Fibroblast of skin of scalp (primary cell): ENCODE measurements at places on chromosomes 7 and 10.

DNA sequence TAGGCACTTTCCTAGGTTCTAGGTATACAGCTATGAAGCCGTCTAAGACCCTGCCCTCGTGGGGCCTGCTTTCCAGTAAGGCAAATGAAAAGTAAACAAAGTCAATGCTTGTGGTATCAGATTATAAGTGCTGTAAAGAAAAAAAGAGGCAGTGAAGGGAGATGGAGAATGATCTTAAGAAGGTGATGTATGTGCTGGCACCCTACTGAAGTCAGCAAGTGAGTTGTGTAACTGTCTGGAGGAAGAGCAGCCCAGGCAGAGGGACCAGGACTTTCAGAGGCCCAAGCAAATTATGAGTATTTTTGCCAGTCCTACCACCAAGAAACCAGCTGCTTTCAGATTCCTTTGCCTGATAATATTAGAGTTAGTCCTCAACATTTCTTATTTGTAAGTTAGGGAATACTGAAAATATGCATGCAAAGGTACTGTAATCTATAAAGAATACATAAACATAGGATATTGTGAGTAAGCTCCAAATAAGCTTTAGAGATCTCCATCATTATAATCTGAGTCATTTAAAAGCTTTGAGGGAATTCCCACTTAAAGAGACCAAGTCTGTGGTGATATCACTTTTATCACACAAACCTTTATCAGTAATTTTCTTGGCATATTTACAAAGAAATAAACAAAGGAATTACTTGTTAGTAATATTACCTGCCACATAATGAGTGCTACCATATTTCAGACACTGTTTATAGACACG is 329.2 kb upstream of the LRGUK start:
- DNase-seq: no peak

GRCh38 chr10:92420546-92421275 is 129.7 kb downstream of the MARCHF5 start:
- DNase-seq: no peak

- DNase-seq: peak; percentile 30
These were observed 7.8 kb upstream of the ZNF485 start for GRCh38 chr10:43598446-43598845.

GRCh38 chr10:62583876-62584615 is 209.9 kb downstream of the ZNF365 start:
- DNase-seq: peak; percentile 98

- no peak for DNase-seq
These were observed 75.1 kb upstream of the SP4 start for GRCh38 chr7:21352540-21353387.

DNA sequence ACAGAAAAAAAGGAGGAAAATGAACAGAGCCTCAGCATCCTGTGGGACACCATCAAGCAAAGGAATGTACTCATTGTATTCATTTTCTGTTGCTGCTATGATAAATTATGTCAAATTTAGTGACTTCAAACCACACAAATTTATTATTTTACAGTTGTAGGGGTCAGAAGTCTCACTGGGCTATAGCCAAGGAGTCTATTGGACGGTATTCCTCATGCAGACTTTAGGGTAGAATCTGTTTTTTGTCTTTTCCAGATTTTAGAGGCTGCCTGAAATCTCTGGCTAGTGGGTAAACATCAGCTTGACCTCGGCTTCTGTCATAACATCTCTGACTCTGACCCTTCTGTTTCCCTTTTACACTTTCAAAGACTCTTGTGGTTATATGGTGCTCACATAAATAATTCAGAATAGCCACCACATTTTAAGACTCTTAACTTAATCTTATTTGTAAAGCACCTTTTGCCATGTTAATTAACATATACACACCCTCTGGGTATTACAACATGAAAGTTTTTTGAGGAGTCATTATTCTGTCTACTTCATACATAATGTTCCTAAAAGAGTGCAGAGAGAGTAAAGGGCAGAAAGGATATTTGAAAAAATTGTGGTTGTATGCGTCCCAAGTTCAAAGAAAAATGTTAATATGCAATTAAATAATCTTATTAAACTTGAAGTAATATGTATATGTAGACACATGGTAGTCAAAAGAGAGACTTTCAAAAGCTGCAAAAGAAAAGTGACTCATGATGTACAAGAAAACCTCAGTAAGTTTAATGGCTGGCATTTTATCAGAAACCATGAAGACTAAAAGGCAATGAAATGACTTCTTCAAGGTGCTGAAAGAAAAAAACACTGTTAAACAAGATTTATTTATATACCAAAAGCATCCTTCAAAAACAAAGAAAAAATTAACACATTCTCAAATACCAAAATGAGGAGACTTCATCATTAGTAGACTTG is 70.8 kb upstream of the MEOX2 start:
- DNase-seq: peak; percentile 42

DNA sequence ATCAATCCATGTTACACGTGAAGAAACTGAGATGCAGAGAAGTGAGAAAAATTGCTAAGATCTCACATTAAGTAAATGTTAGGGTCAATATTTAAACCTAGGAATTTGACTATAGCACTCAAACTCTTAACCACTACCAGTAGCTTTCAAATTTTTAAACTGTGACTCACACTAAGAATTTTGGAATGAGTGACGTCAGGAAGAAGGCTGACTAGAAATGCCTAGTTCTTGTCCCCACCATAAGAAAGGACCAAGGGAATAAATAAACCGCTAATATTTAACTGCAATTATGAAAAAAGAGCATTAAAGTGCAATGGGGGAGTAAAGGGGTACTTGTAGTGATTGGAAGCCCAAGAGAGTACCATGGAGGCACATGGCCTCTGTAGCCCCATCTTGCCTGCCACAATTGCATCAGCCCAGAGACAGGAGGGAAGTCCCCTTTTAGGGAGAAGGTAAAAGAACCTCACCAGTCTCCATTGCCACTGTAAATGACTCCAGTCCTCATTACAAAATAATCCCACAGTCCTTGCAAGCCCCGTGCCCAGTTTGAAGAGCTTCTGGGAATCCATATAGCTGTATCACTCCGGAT is 3.5 kb upstream of the AKR1B1 start:
- DNase-seq: peak; percentile 89

DNA sequence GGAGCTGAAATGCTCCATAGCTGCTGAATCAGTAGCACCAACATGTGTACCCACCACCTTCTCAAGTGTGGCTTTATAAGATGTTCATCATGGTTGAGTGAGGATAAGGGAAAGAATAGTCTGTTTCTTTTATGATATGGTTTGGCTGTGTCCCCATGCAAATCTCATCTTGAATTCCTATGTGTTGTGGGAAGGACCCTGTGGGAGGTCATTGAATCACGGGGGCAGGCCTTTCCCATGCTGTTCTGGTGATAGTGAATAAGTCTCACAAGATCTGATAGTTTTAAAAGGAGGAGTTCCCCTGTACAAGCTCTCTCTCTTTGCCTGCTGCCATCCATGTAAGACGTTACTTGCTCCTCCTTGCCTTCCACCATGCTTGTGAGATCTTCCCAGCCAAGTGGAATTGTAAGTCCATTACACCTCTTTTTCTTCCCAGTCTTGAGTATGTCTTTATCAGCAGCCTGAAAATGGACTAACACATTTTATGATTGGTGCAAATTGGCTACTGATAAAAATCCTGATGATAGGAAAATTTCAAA is 799.9 kb downstream of the TNS3 start:
- peak; percentile 72 for DNase-seq

GRCh38 chr7:74099031-74099430 is 15.4 kb downstream of the LIMK1 start:
- no peak for DNase-seq

DNA sequence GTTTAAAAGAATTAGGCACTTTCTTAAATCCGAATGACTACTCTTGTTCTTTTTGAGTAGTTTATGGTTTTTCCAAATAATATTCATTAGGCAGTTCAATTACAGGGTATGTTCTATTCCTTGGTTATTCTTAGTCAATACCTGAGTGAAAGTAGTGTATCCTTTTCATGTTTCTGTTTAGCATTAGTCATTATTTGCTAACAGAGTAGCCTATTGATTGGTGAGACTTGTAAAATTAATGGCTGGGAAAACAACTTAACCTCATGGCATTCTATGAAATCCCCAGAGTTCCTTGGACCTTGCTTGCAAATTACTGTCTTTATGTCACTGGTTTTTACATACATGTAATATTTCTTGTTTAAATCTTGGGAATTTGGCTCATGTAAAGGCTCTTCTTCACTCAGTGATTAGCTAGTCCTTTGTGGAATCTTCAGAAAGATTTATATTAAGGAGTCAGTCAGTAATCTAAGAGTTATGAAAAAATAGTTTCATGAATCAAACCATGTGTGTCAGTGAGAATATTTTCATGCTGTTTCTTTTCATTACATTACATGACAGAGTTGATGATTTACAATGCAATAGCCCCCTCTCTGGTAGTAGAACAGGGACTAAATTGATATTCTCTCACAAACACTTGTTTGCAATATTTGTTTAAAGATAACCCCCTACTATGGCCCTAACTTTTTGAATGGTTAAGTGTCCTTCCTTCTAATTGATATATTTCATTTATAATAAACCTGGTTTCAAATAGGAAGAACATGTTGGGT is 81.5 kb upstream of the LRRTM3 start:
- peak; percentile 67 for DNase-seq

DNA sequence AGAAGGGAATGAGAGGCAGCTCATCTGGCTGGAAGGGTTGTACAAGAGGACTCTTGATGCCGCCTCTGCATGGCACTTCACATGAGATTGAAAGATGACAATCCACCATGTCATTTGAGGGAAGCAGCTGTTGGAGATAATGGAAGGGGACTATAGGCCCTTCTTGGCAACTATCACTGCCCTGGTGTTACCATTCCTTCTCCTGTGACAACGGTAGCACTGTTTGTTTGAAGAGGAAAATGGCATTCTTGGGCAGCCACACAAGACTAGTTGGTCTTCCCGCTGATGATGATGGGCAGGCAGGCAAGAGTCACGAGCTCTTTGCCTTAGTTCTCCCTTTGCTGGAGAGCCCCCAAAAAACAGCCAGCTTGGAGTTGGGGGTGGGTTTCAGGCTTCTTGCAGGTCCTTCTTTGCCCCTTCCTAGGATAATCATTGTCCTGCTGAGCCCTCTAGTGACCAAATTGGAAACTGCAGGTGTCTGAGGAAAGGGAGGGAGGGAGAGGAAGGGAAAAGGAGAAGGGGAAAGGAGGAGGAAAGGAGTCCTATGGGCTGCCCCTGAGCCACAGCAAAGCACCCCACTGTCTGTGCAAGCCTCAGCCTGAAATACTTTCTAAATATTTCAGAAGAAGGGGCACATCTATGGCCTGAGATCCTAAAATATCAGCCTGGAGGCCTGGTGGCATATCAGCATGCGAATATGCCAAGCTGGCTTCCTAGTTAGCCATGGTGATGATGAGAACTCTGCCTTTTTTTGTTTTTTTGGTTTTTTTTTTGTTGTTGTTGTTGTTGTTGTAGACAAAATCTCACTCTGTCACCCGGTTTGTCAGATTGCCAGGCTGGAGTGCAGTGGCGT is 165.6 kb upstream of the KMT2E start:
- peak; percentile 53 for DNase-seq

GRCh38 chr10:111126077-111126476 is 49.2 kb downstream of the ADRA2A start:
- peak; percentile 22 for DNase-seq

- DNase-seq: no peak
These were observed 157.1 kb downstream of the BBS9 start for GRCh38 chr7:33286501-33286900.

DNA sequence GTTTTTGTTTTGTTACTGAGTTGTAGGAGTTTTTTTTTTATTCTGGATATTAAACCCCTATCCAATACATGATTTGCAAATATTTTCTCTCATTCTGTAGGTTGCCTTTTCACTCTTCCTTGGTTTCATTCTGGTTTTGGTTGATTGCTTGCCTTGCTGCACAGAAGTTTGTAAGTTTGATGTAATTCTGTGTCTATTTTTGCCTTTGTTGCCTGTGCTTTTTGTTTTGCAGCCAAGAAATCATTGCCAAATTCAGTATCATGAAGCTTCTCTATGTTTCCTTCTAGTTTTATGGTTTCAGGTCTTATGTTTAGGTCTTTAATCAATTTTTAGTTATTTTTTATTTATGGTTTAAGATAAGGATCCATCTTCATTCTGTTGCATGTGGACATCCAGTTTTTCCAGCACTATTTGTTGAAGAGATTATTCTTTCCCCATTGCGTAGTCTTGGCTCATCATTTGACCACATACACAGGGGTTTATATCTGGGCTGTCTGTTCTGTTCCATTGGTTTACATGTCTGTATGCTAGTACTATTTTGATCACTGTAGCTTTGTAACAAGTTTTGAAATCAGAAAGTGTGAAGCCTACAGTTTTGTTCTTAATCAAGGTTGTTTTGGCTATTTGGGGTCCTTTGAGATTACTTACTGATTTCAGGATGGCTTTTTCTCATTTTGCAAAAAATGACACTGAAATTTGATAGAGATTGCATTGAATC is 26.4 kb downstream of the BMPR1A start:
- no peak for DNase-seq

- DNase-seq: peak; percentile 3
These were observed 631.1 kb upstream of the MBL2 start for GRCh38 chr10:53403688-53404087.

- DNase-seq: no peak
These were observed 43.7 kb downstream of the DGKB start for GRCh38 chr7:14858866-14859265.

- DNase-seq: no peak
These were observed 4.7 kb downstream of the TMEM236 start for GRCh38 chr10:17756557-17757217.

GRCh38 chr7:46478046-46478445 is 557.0 kb upstream of the IGFBP3 start:
- peak; percentile 56 for DNase-seq

- no peak for DNase-seq
These were observed 636.8 kb downstream of the PHTF2 start for GRCh38 chr7:78435355-78435754.

- DNase-seq: no peak
These were observed 100.9 kb downstream of the PODXL start for GRCh38 chr7:131455546-131455945.

DNA sequence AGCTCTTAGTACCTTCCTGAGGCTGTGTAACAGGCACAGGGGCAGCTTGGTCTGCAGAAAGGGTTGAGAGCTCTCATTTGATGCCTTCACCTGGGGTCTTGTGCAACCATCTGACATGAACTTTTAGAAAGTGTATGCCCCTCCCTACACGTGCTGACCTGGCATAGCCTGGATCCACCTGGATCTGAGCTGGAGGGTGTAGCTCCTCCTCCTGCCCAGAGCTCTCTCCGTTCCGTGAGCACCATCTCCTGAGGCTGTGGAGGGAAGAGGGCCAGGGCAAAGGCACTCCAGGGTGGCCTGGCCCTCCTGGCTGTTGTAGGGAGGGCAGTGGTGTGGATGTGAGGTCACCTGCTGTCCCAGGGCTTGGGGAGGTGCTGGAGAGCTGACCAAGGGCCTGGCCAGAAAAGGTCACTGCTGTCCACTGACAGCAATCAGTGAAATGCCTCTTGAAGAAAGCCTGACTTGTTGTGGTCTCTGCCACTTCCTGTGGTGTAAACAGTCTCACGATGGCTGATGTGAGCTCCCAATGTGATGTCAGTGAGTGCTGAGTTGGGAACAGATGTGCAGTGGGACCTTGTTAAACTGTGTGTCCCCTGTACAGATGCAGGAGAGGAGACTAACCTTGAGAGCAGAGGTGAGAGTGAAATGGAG is 23.0 kb downstream of the AMZ1 start:
- DNase-seq: no peak
